ENCODE measurements at places on chromosomes 6 and 20.
A peak's percentile ranks its signal among the peaks of the same experiment; 100 is the strongest.

- H3K4me3 ChIP-seq: no peak overlapping the region
- H3K27me3 ChIP-seq: peaks cover 16% of the 10 kb centered on the region
- peak; percentile 50 for DNase-seq
- peaks cover 19% of the 10 kb centered on the region for H3K4me1 ChIP-seq
- no peak overlapping the region for H3K27ac ChIP-seq
These were observed 3.1 kb upstream of the ATXN1 start for GRCh38 chr6:16764188-16764950.

DNA sequence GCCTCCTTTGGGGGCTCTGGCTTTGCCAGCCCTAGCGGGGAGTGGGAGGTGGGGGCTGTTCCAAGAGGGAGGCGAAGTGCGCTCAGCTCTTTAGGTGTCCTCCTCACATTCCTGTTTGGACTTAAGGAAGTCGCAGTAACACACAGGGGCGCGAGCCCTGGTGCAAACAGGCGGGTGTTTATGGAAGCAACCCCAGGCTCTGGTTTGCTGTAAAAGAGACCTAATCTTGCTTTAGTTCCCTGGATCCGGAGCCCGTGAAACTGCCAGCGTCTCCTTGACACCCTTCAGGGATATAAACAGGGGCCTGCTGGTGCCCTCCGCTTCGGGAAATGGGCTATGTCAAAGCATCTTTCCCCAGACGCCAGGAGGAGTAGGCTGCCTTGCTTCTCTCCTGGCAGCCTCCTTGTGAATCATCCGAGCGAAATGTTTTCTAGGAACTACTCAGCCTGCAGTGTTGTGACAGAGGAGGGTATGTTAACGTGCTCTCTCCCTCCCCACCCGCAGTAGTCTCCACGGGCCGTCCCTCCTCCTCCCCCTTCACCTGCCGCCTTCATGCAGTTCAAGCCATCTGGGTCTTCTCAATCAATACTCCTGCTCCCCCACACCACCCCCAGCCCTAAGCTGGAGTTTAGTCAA lies 168.0 kb upstream of the LRFN2 start:
- H3K27me3 ChIP-seq: peaks cover 63% of the 10 kb centered on the region
- no peaks in the 10 kb centered on the region for H3K36me3 ChIP-seq
- H3K4me1 ChIP-seq: no peaks in the 10 kb centered on the region
- H3K27ac ChIP-seq: no peak overlapping the region

DNA sequence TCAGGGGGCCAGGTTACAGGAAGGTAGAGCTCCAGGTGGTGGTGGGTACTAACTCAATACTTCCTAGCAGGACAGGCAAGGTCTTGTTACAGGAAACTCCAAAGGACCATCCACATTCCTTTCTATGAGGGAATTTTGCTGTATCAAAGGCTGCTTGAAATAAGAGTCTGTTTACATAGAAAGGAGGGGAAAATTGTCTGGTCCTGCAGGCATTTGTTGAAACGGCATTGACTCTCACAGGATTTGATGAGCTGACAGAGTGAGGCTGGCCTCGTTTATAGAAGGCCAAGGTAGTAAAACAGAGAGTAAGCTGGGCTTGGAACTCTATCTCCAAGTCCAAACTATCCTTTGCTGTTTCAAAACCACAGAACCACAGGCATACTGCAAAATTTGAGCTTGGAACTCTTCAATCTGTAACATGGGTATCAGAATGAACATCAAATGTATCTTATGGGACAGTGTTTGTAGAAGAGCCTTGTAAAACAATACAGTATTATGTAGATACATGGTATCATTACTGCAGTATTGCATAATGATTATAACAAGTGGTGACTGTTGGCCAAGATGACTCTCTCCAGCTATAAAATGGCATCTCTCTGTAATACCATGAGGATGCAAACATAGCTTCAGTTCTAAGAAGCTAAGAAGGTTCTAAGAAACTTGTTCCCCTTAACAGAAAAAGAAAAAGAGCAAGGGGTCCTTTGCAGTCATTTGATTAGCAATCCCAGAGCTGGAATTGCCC lies 61.5 kb downstream of the TRAM2 start:
- no peaks in the 10 kb centered on the region for H3K27me3 ChIP-seq
- peaks cover 7% of the 10 kb centered on the region for H3K36me3 ChIP-seq
- H3K4me1 ChIP-seq: no peaks in the 10 kb centered on the region
- H3K4me3 ChIP-seq: no peak overlapping the region

DNA sequence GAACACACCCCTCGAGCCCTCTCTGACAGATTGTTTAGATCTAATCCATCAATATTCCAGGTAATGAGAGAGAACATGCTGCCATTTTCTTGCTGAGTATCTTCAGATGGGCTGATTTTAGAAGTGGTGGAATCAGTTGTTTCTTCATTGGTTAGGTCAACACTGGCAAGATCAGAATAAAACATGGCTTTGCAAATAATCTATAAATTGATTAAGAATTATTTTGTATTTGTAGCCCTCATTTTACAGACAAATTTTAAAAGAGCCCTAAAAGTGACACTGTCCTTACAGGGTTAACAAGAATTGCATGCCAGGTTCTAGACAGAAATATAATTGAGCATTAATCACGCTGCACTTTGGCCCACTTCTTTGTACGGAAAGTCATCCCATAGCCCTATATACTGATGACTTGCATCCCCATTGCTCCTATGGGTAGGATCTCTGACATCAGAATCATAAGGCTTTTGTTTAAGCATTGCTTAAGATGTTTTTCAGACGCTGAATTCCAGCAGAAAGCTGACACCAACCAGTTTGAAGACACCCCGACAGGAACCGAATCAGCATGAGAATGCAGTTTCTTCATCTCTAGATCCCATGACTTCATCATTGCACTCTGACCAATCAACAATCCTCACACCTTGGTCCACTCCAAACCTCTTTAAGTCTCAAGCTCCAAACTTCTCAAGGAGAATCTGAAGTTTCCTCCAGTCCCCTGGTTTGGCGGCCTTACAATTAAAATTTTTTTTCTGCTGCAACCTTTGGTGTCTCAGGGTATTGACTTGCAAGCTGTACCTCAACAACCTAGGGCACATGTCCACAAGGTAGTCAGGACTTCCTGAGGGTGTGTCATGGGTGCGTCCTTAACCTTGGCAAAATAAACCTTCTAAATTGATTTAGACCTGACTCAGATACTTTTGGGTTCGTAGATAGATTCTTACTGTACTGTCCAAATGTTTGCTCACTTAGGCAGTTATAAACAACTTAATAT lies 7.8 kb downstream of the TDP2 start:
- peaks cover 49% of the 10 kb centered on the region for H3K36me3 ChIP-seq
- no peak for DNase-seq
- H3K4me1 ChIP-seq: peaks cover 3% of the 10 kb centered on the region
- no peaks in the 10 kb centered on the region for H3K27me3 ChIP-seq

GRCh38 chr20:57450931-57451330 lies 59.7 kb downstream of the RBM38 start:
- DNase-seq: no peak
- no peak overlapping the region for H3K4me3 ChIP-seq
- no peak overlapping the region for H3K27ac ChIP-seq
- no peaks in the 10 kb centered on the region for H3K36me3 ChIP-seq
- no peaks in the 10 kb centered on the region for H3K27me3 ChIP-seq

DNA sequence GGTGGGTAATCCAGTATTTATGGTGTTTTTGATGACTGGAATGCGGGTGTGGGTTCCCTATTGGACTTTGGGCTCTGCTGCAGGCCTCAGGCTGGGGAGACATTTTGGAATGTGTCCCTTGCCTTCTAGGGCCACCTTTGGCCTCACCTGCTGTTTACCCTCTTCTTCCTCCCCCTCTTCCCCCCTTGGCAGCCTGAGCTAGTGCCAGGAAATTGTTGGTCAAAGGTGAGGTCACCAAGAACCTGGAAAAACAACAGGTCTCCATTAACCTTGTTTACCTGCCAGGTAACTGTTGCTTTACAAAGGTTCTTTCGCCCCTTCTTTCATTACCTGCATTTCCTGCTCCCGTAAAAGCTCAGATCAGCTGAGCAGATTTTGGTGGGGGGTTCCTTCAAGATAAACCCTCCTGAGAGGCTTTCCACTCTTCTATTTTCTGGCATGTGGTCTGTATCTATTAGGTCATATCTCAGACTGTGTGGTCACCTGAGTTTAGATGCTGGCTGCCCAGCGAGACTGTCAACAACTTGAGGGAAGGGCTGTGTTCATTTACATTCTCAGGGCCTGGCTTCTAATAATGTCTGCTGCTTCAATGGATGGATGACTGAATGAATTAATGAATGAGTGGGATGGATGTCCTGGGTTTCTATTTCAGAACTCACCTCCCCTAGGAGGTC lies 34.7 kb downstream of the VEGFA start:
- DNase-seq: no peak
- H3K27ac ChIP-seq: no peak overlapping the region
- no peak overlapping the region for H3K4me3 ChIP-seq
- H3K27me3 ChIP-seq: no peaks in the 10 kb centered on the region
- no peaks in the 10 kb centered on the region for H3K36me3 ChIP-seq

DNA sequence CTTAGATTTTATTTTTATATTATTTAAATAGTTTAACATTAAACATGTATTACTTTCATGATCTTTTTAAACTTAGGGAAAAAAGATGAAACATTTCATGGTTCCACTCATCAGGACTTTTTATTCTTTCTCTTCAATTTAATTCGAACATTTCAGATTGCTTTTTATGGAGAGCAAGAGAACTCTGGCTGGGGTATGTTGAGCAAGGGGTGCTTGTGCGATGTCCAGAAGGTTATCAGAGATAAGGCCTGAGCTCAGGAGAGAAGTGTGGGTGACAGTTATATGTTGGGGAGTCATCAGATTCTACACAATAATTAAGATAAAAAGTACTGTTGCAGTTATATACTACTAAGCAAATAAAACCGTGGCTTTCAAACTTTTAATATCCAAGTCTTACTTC lies 37.5 kb downstream of the FKBP5 start:
- no peak for DNase-seq
- no peaks in the 10 kb centered on the region for H3K27me3 ChIP-seq
- H3K36me3 ChIP-seq: peaks cover 10% of the 10 kb centered on the region
- no peak overlapping the region for H3K4me3 ChIP-seq

DNA sequence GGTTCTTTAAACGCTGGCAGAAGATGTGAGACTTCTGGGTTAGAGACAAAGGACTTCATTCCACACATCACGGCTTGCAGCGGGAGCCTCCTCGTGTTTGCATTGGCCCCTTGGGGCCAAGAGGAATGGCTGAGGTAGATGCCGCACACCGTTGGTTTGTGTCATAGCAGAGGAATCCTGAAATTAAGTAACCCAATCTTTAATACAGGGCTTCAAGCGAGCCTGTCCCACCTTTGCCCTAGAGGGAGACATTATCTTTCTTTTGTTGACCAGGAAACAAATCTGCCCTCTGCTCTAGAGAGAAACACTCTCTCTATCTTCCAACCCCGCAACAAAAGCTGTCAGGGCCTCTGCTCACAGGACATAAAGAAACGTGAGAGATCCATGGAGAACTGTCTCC lies 277.5 kb upstream of the ZFP64 start:
- no peak overlapping the region for H3K27ac ChIP-seq
- H3K27me3 ChIP-seq: no peaks in the 10 kb centered on the region
- H3K4me1 ChIP-seq: no peaks in the 10 kb centered on the region
- no peaks in the 10 kb centered on the region for H3K36me3 ChIP-seq
- DNase-seq: no peak

- H3K4me1 ChIP-seq: peaks cover 28% of the 10 kb centered on the region
- no peak overlapping the region for H3K27ac ChIP-seq
- H3K27me3 ChIP-seq: no peaks in the 10 kb centered on the region
- no peak for DNase-seq
- H3K4me3 ChIP-seq: no peak overlapping the region
These were observed 26.0 kb upstream of the CCND3 start for GRCh38 chr6:41967312-41968287.

- no peaks in the 10 kb centered on the region for H3K36me3 ChIP-seq
- H3K4me1 ChIP-seq: peaks cover 7% of the 10 kb centered on the region
- H3K27ac ChIP-seq: no peak overlapping the region
- H3K27me3 ChIP-seq: no peaks in the 10 kb centered on the region
- DNase-seq: no peak
These were observed 215.0 kb upstream of the RIN2 start for GRCh38 chr20:19543101-19543500.

DNA sequence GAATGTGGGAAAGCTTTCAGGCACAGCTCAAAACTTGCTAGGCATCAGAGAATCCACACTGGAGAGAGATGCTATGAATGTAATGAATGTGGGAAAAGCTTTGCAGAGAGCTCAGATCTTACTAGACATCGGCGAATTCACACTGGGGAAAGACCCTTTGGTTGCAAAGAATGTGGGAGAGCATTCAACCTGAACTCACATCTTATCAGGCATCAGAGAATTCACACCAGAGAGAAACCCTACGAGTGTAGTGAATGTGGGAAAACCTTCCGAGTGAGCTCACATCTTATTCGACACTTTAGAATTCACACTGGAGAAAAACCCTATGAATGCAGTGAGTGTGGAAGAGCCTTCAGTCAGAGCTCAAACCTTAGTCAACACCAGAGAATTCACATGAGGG lies 8.7 kb downstream of the ZNF165 start:
- H3K27me3 ChIP-seq: no peaks in the 10 kb centered on the region
- no peak overlapping the region for H3K27ac ChIP-seq
- no peaks in the 10 kb centered on the region for H3K36me3 ChIP-seq
- DNase-seq: no peak
- H3K4me1 ChIP-seq: no peaks in the 10 kb centered on the region

Measured in thymus (tissue), 14 donors.